ENCODE measurements at places on chromosomes 4 and X.
A peak's percentile ranks its signal among the peaks of the same experiment; 100 is the strongest.

DNA sequence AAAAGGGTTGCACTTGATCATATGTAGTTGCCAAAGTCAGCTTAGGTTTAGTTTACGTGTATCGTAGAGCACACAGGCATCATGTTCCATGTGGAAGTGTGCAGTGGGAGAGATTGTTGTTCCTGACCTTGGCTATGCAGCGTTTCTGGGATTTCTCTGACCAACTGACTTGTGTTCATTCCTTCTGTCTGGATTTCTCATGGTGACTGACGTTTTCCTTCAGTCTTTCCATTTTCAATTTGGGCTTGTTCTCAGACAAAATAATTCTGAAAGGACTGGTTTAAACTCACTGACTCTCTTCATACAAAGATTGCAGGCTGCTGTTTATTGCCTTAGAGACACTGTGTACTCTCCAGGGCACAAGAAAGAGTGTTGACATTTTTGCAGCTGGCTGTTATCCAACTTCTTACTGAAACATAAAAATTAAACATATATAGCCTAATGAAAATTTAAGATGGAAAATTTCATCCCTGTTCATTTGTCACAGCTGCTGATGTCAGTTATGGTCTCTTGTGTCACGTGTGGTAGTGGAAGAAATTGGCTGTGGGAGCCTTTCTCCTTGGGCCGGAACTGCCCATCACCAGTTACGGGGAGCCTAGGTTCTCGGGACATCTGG is 95.4 kb downstream of the TNIP2 start:
- no peak for DNase-seq

GRCh38 chr4:173696011-173696410 is 166.0 kb upstream of the HAND2 start:
- no peak for DNase-seq

GRCh38 chr4:81965911-81966310 is 407.9 kb downstream of the HNRNPD start:
- no peak for DNase-seq

- DNase-seq = no peak
Observed at GRCh38 chr4:56733352-56733751, 52.3 kb upstream of the HOPX start.

- DNase-seq = no peak
Observed at GRCh38 chrX:151975228-151975593, 735 bp upstream of the GABRE start.

GRCh38 chrX:916230-916599 is 285.6 kb downstream of the SHOX start:
- no peak for DNase-seq

DNA sequence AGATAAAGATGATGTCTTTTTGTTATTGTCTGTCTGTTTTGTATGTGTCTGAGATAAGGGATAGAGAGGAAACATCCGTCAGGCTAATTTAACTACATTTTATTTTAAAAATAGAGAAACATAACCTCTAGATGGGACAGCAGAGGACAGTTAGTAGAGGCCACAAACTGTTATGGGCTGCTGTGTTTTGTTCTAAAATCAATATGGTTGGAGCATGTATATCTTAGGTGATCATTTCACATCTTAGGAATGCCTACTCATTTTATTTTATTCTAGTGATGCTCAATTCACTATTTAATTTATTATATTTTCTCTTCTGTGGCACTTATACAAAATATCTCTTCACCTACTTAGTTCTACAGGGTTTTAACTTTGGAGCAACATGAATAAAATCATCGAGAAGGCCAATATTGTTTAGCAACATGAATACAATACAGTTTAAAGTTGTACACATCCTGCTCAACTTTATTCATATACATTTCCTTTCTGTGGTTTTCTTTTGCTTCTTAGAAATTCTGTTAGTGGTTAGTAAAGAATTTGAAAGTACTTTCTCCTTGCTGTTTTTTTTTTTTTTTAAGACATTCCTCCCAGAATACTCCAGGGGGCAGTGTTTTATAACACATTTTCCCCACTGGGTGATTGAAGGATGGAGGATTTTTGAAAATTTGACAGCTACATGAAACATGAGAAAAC is 392.9 kb downstream of the UNC5C start:
- DNase-seq = peak; percentile 24

DNA sequence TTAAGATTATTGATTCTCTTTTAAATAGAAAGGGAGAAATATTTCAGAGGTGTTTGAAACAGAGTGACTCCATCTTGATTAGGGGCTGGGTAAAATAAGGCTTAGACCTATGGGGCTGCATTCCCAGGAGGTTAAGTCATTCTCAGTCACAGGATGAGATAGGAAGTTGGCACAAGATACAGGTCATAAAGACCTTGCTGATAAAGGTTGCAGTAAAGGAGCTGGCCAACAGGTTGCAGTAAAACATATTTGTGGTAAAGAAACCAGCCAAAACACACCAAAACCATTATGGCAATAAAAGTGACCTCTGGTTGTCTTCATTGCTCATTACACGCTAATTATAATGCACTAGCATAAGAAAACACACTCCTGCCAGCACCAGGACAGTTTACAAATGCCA is 165.0 kb downstream of the SPIN4 start:
- no peak for DNase-seq

DNA sequence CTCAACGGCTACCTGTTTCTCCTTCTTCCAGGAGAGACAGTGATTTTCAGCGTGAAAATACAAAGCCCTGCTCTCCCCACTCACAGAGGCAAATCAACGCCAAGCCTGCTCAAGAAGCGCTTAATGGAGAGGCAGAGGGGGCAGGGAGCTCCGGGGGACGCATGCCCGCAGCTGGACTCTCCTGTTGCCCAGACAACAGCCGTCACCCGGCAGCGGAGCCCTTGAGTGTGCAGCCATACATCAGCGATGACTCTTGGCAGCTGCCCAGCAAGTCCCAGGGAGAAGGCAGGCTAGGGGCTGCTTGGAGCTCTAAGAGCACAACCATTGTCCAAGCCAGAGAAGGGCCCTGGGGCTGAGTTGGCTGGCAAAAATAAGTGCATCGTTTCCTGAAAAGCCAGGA is 71.0 kb upstream of the AFAP1 start:
- no peak for DNase-seq

DNA sequence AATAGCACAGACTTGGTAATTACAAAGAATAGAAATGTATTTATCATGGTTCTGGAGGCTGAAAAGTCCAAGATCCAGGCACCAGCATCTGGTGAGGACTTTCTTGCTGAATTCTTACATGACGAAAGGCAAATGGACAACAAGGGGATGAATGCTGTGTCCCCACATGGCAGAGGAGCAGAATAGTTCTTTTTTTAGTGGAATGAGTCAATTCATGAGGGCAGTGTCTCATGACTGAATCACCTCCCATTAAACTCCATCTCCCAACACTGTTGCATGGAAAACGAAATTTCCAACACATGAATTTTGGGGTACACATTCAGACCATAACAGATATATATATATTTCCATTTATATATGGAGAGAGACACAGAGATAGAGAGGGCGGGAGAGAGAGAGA is 628.3 kb downstream of the TRIML1 start:
- no peak for DNase-seq

DNA sequence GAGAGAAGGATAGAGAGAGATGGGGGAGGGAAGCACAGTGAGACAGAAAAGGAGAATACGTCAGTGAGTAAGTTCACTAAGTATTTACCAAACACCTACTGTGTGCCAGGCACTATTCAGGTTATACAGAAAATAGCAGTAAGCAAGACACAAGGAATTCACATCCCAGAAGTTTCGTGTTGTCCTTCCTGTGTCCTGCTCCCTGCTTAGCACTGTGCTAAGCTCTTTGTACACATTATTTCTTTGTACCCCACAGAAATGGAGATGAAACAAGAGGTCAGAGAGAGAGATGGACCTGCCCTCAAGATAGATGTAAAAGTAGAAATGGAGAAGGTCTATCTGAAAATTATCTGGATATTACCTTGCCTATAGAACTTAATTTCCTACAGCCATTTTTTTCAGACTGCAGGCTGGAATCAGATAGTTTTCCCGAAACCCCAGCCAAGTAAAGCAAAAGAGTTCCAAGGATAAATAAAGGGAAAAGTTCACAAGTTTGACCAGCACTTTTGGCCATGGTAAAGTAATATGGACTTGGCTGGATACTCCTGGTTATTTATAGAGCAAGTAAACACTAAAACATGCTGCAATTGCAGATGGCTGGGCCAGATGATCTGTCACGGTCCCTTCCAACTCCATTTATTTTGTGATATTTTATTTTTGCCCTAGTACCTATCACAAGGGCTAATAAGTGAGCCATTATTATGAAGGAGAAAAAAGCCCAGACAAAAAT is 353.7 kb upstream of the SLC7A11 start:
- DNase-seq = no peak

GRCh38 chr4:8938137-8938536 is 66.5 kb upstream of the HMX1 start:
- no peak for DNase-seq

DNA sequence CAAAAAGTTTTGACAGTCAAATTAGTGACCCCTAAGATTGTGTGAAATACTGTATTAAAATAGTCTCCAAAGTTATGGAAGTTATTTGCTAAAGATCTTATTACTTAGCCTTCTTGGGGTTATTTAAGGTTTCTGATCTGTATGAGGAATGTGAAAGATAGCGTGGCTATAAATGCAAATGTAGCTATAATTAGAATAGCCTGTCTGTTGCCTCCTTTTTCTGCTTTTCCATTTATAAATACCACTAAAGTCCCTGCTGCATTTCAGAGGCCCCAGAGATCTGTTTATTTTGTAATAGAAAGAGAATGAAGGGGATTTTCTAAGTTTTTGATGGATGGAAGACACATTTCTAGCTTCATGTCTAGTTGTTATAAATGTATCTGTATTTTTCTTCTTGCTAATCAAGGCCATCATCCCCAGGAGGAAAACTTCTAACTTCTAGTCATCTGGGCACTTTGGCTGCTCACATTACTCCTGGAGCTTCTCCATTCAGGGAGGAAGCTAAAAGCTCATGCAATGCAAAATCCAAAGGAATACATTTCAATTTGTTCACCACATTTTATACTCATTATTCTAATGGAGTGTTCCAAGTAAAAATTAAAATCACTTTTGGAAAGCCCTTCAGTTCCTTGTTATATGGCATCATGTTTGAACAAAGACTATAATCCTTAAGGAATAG is 73.9 kb downstream of the INTS12 start:
- no peak for DNase-seq

- DNase-seq = no peak
Observed at GRCh38 chrX:39654952-39655351, 442.8 kb downstream of the BCOR start.

DNA sequence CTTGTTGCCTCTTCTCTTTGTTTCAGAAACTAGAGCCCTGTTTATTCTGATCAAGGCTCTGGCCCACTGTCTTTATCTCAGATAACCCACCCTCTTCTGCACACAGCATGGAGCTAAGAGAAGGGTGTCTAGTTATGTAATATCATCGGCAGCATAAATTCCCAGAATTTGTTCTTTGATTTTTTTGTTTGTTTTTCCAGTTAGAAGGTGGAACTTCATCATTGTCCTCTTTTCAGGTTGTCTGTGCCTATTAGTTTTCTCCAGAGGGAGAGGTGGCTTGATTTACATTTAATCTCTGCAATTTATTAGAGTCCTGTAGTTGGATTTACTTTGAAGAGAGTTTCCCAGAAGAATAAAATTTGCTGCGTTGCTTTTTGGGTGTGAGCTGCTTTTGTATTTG is 15.2 kb upstream of the F11 start:
- no peak for DNase-seq

DNA sequence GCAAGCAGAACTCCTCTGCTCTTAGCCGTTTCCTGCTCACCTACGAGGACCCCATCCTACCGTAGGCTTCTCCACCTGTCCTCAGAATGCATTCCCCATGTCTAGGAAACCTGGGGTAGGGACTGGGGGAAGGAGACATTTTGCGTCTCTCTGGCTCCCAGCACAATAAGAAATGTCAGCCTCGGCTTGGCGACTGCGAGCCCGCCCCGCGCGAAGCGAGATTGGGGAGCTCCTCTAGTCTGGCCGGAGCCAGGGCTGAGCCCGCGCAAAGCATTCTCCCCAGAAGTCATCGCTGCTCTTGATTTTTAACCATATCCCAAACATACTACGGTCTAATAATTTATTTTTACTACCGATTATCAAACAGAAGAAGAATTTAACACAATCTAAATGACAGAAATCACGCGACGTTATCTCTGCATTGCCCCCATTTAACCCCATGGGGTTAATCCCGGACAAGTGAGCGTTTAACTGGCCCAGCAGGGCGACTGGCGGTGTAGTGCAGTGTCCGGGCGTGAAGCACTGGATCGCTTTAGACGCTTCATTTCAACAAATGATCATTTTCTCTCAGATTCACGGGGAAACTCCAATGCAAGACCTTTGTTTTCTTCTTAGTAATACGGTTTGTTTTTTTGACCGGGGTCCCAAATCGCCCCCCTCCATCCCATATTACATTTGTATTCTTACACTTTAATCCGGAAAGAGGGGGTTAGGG is 8.0 kb upstream of the PITX2 start:
- DNase-seq = no peak

- DNase-seq = no peak
Observed at GRCh38 chr4:55439023-55439422, 43.3 kb downstream of the TMEM165 start.

DNA sequence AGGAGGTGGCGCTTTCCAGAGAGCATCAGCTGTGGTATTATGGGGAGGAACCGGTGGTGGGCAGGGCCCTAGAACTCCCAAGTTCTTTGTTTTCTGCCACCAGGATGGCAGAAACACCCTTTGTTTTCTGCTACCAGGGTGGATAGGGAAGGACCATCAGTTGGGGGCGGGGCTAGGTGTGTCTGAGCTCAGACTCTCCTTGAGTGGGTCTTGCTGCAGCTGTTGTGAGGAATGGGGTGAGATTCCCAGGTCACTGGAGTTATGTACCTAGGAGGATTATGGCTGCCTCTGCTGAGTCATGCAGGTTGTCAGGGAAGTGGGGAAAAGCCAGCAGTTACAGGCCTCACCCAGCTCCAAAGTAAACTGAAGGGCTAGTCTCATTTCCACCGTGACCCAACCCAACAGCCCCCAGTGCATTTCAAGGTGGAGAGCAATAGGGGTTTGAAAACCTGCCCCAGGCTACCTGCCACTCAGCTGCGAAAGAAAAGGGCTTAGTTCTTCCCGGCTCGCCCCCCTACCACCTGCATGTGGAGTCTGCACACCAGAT is 167.8 kb upstream of the FAM241A start:
- no peak for DNase-seq

- DNase-seq = no peak
Observed at GRCh38 chr4:28226962-28227361, 1366.3 kb downstream of the STIM2 start.

- no peak for DNase-seq
Observed at GRCh38 chr4:76764251-76764650, 133.7 kb downstream of the SOWAHB start.

GRCh38 chr4:15020502-15021286 is 18.4 kb downstream of the CPEB2 start:
- peak; percentile 17 for DNase-seq

GRCh38 chrX:50700921-50701320 is 113.1 kb downstream of the SHROOM4 start:
- no peak for DNase-seq

- DNase-seq = no peak
Observed at GRCh38 chr4:42359711-42360110, 37.6 kb upstream of the SHISA3 start.

- DNase-seq = no peak
Observed at GRCh38 chr4:152437561-152437960, 98.3 kb downstream of the FBXW7 start.

- no peak for DNase-seq
Observed at GRCh38 chr4:184409502-184409901, 64.8 kb downstream of the IRF2 start.

Measured in inflammatory macrophage treated with lipopolysaccharide for 1 hour (primary cell).